ENCODE measurements at places on chromosomes 6 and 20.

DNA sequence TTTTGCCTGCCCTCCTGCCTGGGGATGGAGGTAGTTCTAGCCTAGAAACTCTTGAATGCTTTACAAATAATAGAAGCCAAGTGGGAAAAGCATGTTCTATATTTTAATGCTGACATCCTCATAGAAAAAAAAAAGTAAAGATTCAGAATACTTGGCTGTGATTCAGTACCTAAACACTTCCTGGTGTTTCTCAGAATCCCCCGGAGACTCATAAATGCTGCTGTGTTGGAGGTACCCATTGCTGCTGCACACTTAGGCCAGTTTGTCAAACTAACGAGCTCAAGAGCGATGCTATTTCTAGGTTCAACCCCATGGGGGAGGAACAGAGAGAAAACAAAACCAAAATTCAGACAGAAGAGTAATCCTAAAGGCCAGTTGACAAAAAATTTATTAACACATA lies 38.8 kb upstream of the ZFP64 start:
- peak; percentile 27 for DNase-seq

DNA sequence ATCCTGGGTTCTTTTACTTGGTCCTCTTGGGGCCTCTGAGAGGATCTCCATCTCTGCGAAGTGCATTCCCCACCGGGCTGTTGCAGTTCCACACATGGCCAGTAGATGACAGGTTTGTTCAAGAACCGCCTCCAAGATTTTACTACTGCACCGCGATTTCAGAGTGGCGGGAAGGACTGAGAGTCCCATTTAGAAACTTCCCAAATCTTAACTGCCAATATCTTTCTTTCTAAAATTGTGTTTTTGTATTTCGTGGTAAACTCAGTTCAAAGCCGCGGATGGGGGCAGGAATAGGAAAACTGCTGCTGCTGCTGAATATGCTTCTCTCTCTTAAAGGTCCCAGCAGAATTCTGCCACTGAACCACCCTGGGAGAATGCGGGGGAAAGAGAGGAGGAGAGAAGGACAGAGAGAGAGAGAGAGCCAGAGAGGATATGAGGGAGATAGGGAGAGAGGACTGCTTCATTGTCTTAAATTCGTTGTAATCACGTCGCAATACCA lies 8.6 kb upstream of the BTNL2 start:
- DNase-seq: peak; percentile 84

GRCh38 chr6:26048590-26048989 lies 38.6 kb upstream of the HFE start:
- DNase-seq: no peak

- no peak for DNase-seq
Measured at GRCh38 chr6:169913096-169913638, 161.7 kb downstream of the ERMARD start.

DNA sequence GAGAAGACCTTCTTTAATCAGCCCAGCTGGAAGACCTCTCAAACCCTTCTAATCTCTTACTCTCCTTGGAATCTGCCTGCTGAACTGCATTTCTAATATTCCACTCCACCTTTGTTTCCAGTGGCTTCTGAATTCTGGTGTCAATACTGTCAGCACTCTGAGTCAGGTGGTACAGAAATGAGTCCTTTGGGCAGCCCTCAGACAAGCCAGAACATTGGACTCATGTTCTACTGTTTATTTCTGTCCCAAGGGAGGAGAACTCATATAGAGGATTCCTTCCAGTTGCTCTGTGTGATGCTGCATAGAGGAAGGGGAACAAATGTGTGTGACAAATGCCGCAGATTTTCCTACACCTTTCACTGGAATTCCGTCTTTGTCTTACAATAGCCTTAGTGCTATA lies 114.8 kb downstream of the PHF3 start:
- DNase-seq: no peak

- DNase-seq: no peak
Measured at GRCh38 chr6:151617539-151617938, 123.7 kb downstream of the CCDC170 start.

GRCh38 chr6:5937936-5938706 lies 68.6 kb downstream of the NRN1 start:
- DNase-seq: no peak

- DNase-seq: no peak
Measured at GRCh38 chr20:8621001-8621400, 447.9 kb upstream of the PLCB4 start.

DNA sequence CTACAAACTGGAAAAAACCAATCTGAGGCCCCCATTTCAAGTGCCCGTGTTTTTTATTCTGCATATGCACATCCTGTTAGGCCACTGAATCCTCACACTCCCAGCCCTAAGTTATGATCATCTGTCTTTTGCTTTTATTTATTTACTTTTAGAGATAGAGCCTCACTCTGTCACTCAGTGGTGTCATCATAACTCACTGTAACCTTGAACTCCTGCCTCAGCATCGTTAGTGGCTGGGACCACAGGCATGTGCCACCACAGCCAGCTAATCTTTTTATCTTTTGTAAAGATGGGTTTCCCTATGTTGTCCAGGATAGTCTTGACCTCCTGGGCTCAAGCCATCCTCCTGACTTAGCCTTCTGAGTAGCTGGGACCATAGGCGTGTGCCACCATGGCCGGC lies 29.6 kb upstream of the CLDN20 start:
- no peak for DNase-seq

- DNase-seq: peak; percentile 37
Measured at GRCh38 chr6:96809119-96809518, 28.2 kb downstream of the GPR63 start.

DNA sequence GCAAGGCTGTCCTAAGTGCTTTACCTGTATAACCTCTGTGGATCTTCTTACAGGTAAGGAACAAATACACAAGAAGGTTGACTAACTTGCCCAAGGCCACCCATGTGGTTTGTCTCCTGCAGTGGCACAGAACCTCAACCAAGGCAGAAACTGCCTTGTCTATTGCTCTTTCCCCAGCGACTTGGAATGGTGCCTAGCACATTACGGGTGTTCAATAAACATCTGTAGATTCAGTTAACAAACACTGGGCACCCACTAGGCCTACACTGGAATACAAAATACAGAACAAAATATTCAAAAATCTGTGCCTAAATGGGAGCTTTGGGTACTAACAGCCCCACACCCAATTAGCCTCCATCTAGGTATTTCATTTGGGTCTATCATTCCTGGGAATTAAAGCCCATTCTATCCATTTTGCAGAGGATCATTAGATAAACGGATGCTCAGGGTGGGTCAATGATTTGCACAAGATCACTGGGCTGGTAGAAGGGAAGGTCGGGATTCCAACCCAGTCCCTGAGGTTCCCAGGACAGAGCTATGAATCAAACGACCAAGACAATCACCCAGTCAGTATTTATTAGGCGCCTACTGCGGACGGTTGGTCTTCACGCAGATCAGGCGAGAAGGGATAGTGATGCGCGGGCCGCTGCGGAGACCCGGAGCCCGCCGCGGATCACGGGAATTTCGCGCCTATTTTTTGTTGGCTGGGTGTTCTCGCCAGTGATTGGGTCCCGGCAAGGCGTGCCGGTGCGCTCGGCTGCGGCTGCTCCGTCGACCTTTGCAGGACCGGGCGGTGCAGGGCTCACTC lies at the start of gene STK35:
Gene STK35 (plus strand): TSS at position 771 of the 808 bp plus-strand sequence. CDS start 55 bp downstream, outside the sequence.
- DNase-seq: peak; percentile 86

GRCh38 chr6:142827369-142827768 lies 117.6 kb downstream of the HIVEP2 start:
- no peak for DNase-seq
